Mammary epithelial cell (primary cell): ENCODE measurements at places on chromosomes 11 and 22. TPM values are rescaled to one million over a fixed set of nuclear protein-coding genes. Genes with fewer than 3 reads are reported as not detected.

ABCG4 gene
- total RNA-seq, result 0.33 TPM

LUZP2 gene
- total RNA-seq, result under 0.01 TPM

MUC5AC gene
- total RNA-seq, result 0.03 TPM in 1 of 2 replicates, not detected in the other

LMO2 gene
- 0.50 TPM for total RNA-seq

FGF3 gene
- not detected in 2 replicates for total RNA-seq
